ENCODE measurements at places on chromosomes 7 and 10. TPM values are rescaled to one million over a fixed set of nuclear protein-coding genes. Genes with fewer than 3 reads are reported as not detected.
A peak's percentile ranks its signal among the peaks of the same experiment; 100 is the strongest.

HOXA10 gene
- 50.5 TPM for total RNA-seq

GNGT1 gene
- total RNA-seq = not detected

NODAL gene
- not detected for total RNA-seq

GDF2 gene
- not detected for total RNA-seq

GATA3 gene
- 0.28 TPM for total RNA-seq

PPP1R17 gene
- not detected for total RNA-seq

COBL gene
- 3.9 TPM for total RNA-seq

TMEM184A gene
- 0.29 TPM for total RNA-seq

BICC1 gene
- total RNA-seq = 1.3 TPM

MARCHF5 gene
- 32.1 TPM for total RNA-seq

SND1 gene
- total RNA-seq = 192 TPM

OR6B1 gene
- total RNA-seq = not detected

CRHR2 gene
- total RNA-seq = not detected

DNA sequence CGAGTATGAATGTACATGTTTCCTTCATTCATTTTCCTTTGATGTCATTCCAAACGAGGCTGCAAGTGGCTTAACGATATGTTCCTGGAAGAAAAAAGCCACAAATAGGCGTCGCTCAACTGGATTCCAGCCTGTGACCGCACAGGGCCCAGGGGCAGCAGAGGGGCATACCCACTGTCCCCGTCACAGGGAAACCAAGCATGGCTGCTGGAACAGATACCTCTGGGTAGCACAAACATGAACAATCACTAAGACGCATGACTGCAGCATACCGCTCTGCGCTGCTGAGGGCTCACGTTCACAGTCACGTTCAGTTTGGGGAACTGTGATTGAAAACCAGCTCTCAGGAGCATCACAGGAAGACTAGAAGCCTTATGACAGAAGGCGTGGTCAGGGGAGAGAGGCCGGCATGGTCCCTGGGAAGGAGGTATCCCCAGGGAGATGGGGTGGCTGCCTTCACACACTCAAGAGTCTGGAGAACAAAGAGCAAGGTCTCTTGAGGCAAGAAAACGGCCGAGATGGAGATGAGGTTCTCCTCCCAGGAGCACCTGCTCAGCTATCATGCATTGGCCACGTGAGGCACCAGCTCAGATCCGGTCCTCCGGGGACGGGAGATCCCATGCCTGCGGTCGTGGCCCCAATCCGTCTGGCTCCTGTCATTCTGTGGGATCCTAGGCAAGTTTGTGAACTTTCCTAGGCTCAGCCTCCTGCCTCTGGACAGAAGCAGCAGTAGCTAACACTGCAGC lies 213.6 kb downstream of the DIP2C start:
- DNase-seq = no peak
- no peaks in the 10 kb centered on the region for H3K27me3 ChIP-seq

GRCh38 chr7:25642849-25643248 lies 414.6 kb upstream of the NPVF start:
- no peaks in the 10 kb centered on the region for H3K4me1 ChIP-seq
- no peak overlapping the region for H3K4me3 ChIP-seq

DNA sequence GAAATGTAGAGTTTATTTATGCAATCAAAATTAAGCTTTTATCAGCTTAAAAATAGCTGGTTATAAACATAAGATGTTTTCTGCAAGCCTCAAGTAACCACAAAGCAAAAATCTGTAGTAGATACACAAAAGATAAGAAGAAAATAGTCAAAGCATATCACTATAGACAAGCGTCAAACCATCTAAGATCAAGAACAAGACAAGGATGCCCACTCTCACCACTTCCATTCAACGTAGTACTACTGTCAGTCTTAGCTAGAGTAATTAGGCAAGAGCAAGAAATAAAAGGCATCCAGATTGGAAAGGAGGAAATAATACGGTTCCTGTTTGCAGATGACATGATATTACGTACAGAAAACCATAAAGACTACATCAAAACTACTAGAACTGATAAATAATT lies 17.5 kb upstream of the CYP2E1 start:
- no peaks in the 10 kb centered on the region for H3K27me3 ChIP-seq
- no peaks in the 10 kb centered on the region for H3K36me3 ChIP-seq
- H3K4me1 ChIP-seq = no peaks in the 10 kb centered on the region
- no peak for DNase-seq

DNA sequence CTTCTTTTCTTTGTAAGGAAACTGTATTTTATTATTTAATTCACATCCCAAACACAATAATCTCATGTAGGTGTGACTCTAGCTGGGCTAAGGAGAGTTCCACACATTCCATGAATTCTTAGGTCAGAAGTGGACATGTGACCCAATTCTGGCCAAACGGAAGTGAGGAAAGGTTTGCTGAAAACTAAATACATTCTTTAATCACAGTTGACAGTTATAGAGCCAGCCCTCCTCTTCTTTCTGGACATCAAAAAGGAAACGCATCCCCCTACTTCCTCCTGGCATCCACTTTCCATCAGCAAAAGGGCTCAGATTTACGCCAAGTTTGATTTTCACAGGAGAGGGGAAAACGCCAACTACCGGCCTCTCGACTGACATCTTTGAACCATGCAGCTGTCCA lies 774.4 kb upstream of the POM121L12 start:
- H3K4me3 ChIP-seq = no peak overlapping the region
- H3K36me3 ChIP-seq = no peaks in the 10 kb centered on the region
- no peaks in the 10 kb centered on the region for H3K27me3 ChIP-seq

GRCh38 chr7:28807396-28807994 lies 150.6 kb downstream of the TRIL start:
- no peaks in the 10 kb centered on the region for H3K4me1 ChIP-seq
- H3K36me3 ChIP-seq = no peaks in the 10 kb centered on the region
- DNase-seq = no peak

GRCh38 chr7:105151152-105151551 lies 137.1 kb downstream of the KMT2E start:
- no peak for DNase-seq
- H3K36me3 ChIP-seq = no peaks in the 10 kb centered on the region
- no peaks in the 10 kb centered on the region for H3K27me3 ChIP-seq

- no peak for DNase-seq
- no peak overlapping the region for H3K27ac ChIP-seq
- no peaks in the 10 kb centered on the region for H3K27me3 ChIP-seq
- H3K4me3 ChIP-seq = no peak overlapping the region
- H3K36me3 ChIP-seq = no peaks in the 10 kb centered on the region
Measured at GRCh38 chr7:137120690-137121089, 222.8 kb downstream of the PTN start.

DNA sequence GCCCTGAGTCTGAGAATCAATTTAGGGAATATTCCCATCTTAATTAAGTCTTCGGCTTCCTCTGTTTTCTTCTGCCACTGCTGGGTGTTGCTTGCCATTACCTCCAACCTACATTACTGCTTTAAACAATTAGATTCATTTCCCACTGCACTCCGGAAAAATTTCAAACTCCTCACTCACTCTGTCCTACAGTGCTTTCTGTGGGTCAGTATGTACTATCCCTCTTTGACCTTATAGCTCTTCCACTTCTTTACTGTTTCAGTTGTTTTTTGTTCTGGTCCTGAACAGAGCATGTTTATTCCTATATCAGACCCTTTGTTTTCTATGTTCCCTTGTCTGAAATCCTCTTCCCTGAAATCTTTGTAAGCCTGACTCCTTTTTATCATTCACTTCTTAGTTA lies 160.6 kb downstream of the MAGI2 start:
- H3K4me3 ChIP-seq = no peak overlapping the region
- no peak overlapping the region for H3K27ac ChIP-seq
- no peak for DNase-seq
- H3K36me3 ChIP-seq = no peaks in the 10 kb centered on the region
- H3K4me1 ChIP-seq = no peaks in the 10 kb centered on the region

GRCh38 chr10:9807846-9808245 lies 1209.8 kb upstream of the CELF2 start:
- H3K27ac ChIP-seq = no peak overlapping the region
- H3K4me1 ChIP-seq = no peaks in the 10 kb centered on the region
- H3K36me3 ChIP-seq = no peaks in the 10 kb centered on the region
- DNase-seq = no peak
- H3K27me3 ChIP-seq = no peaks in the 10 kb centered on the region
- no peak overlapping the region for H3K4me3 ChIP-seq

DNA sequence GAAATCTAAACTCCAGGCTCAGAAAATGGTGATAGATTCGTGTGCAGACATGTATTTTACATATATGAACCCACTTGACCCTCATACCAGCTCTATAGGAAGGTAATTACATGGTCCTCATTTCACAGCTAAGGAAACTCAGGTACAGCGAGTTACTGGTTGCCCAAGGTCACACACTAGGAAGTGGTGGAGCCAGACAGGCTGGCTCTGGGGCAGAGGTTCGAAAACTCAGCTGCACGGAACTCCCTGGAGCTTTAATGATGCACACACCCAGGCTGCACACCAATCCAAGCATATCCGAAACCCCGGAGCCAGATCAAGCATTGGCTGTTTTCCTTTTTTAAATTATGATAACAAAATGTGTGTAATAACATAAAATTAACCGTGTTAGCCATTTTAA lies 172.4 kb downstream of the COBL start:
- no peaks in the 10 kb centered on the region for H3K4me1 ChIP-seq
- H3K36me3 ChIP-seq = no peaks in the 10 kb centered on the region
- DNase-seq = no peak
- no peaks in the 10 kb centered on the region for H3K27me3 ChIP-seq

DNA sequence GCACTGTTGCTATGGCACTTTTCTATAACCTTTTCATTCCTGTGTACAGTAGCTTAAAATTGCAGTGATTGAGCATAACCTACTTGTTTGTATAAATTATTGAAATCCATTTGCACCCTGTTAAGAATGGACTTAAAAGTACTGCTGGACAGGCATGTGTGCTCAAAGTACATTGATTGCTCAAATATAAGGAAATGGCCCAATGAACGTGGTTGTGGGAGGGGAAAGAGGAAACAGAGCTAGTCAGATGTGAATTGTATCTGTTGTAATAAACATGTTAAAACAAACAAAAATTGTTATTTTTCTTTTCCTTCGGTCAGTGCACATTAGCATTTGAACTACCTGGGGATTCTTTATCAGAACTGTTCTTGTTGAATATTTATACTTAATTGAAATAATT lies 57.1 kb upstream of the BAMBI start:
- no peak for DNase-seq
- no peaks in the 10 kb centered on the region for H3K27me3 ChIP-seq
- H3K36me3 ChIP-seq = no peaks in the 10 kb centered on the region
- no peak overlapping the region for H3K4me3 ChIP-seq
- H3K27ac ChIP-seq = no peak overlapping the region
- H3K4me1 ChIP-seq = no peaks in the 10 kb centered on the region

- no peak for DNase-seq
- peak overlapping the region; percentile 79 for H3K27ac ChIP-seq
- no peaks in the 10 kb centered on the region for H3K4me1 ChIP-seq
- H3K36me3 ChIP-seq = no peaks in the 10 kb centered on the region
- no peaks in the 10 kb centered on the region for H3K27me3 ChIP-seq
Measured at GRCh38 chr7:111953611-111954010, 252.6 kb downstream of the DOCK4 start.

GRCh38 chr7:128059143-128059988 lies 28.1 kb upstream of the LRRC4 start:
- H3K27me3 ChIP-seq = no peaks in the 10 kb centered on the region
- no peaks in the 10 kb centered on the region for H3K36me3 ChIP-seq
- no peaks in the 10 kb centered on the region for H3K4me1 ChIP-seq
- no peak overlapping the region for H3K27ac ChIP-seq

GRCh38 chr10:11337516-11337915 lies 273.9 kb downstream of the USP6NL start:
- no peak for DNase-seq
- H3K4me1 ChIP-seq = no peaks in the 10 kb centered on the region
- H3K27ac ChIP-seq = no peak overlapping the region
- no peaks in the 10 kb centered on the region for H3K27me3 ChIP-seq
- no peaks in the 10 kb centered on the region for H3K36me3 ChIP-seq

GRCh38 chr7:24732646-24733413 lies 24.4 kb downstream of the GSDME start:
- no peak for DNase-seq
- no peaks in the 10 kb centered on the region for H3K27me3 ChIP-seq

GRCh38 chr10:20841419-20841818 lies 55.7 kb downstream of the NEBL start:
- no peak overlapping the region for H3K4me3 ChIP-seq
- no peak for DNase-seq
- H3K27ac ChIP-seq = no peak overlapping the region

DNA sequence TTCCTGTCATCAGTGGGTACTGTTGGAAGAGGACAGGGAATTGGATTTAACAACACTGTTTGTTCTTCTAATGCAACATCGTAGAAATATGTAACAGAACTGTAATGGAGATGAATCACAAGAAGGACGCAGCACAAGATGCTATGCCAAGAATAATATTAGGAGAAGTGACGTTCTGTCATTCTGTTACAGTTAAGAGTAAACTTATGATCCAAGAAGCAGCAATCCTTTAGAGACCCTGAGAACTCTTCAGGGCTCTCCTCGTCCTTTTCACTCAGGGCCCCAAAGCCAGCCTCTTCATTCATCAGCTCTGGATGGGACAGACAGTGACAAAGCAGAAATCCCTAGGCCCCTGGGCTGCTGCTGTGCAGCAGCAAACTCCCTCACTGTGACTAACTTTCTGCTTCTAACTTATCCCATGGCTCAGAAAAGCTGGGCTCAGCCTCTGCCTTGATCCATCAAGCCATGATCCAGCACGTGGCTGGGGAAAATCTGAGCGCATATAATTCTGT lies 8.7 kb upstream of the IL6 start:
- H3K4me1 ChIP-seq = no peaks in the 10 kb centered on the region
- no peak for DNase-seq
- H3K27me3 ChIP-seq = no peaks in the 10 kb centered on the region
- H3K4me3 ChIP-seq = no peak overlapping the region

- H3K27me3 ChIP-seq = peaks cover 33% of the 10 kb centered on the region
- DNase-seq = no peak
- H3K4me3 ChIP-seq = no peak overlapping the region
- no peaks in the 10 kb centered on the region for H3K36me3 ChIP-seq
Measured at GRCh38 chr10:127738512-127739424, 1.8 kb downstream of the FOXI2 start.

DNA sequence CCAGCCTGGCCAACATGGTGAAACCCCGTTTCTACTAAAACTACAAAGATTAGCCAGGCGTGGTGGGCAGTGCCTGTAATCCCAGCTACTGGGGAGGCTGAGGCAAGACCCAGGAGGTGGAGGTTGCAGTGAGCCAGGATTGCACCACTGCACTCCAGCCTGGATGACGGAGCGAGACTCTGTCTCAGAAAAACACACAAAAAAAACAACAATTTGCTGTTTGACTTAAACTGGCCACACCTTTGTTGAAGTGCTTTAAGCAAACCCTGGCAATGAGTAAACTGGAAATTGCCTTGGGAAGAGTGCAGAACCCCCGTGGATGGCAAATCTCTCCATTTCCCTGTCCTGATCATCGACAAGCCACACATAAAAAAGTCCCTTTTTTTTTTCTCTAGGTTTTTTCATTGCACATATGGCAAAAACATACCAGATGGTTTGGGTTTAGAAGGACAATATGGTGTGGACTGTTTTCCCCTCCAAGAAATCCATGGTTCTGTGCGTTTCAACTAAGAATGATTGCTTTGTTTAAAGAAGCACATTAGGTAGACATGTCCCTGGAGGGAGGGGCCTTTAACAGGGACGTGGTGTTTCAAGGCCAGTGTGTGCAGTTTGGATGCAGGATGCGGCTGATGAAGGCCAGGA lies 76.9 kb downstream of the NRP1 start:
- no peaks in the 10 kb centered on the region for H3K4me1 ChIP-seq
- H3K27ac ChIP-seq = no peak overlapping the region
- no peaks in the 10 kb centered on the region for H3K36me3 ChIP-seq
- no peak overlapping the region for H3K4me3 ChIP-seq
